H54 (cell line): ENCODE measurements at places on chromosomes 11 and 22.

DNA sequence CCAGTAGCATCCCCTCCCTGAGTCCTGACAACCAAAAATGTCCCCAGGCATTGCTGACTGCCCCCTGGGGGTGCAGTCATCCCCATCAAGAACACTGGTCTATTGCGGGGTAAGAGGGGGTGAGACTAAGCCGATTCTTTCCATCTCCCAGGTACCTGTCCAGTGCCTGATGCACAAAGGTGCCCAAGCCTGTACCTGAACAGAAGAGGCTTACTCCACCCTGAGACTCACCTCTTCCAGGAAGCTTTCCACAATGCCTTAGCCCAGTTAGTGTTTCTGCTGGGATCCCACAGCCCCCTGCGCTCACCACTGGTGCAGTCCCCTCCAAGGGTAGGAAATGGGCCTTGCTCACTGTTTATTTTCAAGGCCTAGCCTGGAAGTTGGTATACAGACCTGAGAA, 22.9 kb downstream of the TPST2 start:
- no peak for DNase-seq

DNA sequence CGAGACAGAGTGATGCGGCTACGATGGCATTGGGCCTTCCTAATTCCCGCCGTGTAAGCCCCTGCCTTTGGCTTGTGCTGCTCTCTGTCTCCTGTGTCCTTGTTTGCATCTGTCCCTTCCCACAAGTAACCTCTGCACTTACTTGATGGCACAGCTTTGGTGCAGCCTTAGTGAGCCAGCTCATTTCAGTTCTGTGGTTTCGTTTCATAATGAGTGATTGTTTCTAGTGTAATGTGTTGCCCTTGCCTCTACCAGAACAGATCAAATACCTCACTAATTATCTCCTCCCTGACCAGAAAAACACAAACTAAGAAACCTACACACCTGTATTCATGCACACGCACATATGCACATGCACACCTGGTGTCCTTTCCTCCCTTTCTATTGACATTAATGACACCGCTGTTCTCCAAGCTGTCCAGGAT, 58.8 kb downstream of the GRK3 start:
- DNase-seq, result no peak

DNA sequence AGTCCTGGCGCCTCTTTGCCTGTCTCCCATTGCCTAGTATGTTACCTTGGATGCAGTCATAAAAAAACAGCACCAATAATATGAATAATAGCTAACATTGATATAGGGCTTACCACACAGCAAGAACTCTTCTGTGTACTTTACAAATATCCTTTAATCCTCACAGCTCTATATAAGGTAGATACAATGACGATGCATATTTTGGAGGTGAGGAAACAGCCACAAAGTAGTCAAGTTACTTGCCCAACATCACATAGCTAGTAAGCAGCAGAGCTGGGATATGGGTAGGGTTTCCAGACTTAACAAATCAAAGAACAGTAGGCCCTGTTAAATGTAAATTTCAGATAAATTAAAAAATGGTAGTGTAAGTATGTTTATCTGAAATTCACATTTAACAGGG, 128.8 kb downstream of the ST3GAL4 start:
- DNase-seq, result no peak

GRCh38 chr11:96199563-96200025, 143.4 kb downstream of the MAML2 start:
- no peak for DNase-seq
